Cardiac fibroblast (primary cell): ENCODE measurements at places on chromosomes 7 and 10.
A peak's percentile ranks its signal among the peaks of the same experiment; 100 is the strongest.

GRCh38 chr7:11450281-11450680, 381.7 kb downstream of the THSD7A start:
- peak; percentile 21 for DNase-seq

DNA sequence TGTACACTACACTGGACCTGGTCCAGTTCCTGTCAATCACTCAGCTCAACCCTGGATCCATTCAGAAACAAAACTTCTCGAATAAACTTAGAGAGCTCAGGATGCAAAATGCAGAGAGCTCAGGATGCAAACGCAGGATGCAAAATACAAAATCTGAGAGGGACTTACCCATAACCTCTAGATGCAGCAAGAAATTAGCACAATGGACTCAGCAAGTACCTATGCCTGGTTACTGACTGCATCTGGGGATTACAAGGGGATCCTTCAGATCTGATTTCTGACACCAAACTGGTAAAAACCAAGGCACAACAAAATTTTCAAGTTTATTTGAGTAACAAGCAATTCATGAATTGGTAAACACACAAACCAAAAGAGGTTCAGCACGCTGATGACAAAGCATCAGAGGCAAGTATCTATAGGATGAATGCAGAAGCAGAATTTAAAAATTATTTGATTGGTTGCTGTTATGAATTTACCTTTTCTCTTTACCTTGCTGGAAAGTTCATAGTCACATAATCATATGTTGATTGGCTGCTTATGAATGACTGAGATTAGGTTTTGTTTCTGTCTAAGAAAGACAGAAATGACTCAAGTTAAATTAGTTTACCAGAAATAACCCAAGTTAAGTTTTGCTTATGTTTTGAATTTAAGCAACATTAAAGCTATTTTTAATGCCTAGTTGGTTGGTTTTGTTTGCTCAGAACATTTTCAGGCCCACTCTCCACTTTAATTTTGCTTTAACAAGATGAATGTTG, 11.4 kb downstream of the GIMAP6 start:
- no peak for DNase-seq

GRCh38 chr10:114694752-114695151, 36.7 kb upstream of the ABLIM1 start:
- DNase-seq, result peak; percentile 37

- no peak for DNase-seq
Observed at GRCh38 chr10:4953405-4953804, 9.8 kb upstream of the AKR1C1 start.

DNA sequence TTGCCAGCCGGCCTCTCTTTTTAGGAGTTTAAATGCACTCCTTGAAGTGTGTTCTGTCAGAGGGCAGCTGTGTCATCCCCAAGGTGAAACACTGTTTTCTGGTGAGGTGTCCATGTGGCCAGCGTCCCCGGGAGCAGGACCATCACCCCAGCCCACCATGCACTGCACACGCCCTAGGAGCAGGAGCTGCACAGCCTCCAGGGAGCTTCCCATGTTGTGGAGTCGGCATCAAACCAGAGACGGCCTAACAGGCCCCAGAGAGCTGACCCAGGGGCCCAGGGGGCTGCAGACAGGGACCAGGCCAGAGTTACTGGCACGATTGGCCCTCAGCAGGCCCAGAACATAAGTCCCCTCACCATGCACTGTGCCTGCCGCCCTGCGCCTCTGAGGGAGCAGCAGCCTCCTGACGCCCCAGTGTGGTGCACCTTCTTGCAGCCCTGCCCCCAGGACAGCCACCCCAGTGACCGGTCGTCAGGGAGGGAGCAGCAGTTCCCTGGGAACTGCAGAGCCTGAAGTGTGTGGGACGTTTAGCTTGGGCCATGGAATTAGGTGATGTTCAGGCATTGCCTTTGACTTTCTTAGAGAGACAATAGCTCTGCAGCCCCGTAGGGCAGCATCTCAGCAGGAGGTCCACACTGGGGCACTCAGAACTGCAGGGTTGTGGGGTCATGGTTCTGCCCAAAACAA, 97.9 kb downstream of the NKX6-2 start:
- DNase-seq, result no peak

DNA sequence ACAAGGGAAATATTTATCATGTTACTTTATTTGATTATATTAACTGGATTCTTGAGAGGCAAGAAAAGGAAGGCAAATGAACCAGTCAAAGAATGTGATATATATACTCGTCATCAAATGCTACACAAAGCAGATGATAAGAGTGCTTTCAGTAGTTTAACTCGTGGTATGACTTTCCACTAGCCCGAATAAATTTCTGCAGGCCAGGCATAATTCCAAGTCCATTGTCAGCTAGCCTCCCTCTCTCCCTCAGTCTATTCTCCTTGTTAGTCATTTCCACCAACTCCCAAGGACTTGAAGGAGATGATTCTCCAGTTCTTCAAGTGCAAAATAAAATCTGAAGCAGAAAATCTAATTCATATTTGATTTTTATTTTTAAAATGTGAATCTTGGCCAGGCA, 190.5 kb downstream of the GLI3 start:
- peak; percentile 67 for DNase-seq

GRCh38 chr7:86814661-86815379, 171.1 kb downstream of the GRM3 start:
- no peak for DNase-seq

- DNase-seq, result peak; percentile 86
Observed at GRCh38 chr10:24958721-24959381, 6.4 kb upstream of the PRTFDC1 start.

GRCh38 chr7:129780257-129780973, 168.9 kb downstream of the NRF1 start:
- no peak for DNase-seq

DNA sequence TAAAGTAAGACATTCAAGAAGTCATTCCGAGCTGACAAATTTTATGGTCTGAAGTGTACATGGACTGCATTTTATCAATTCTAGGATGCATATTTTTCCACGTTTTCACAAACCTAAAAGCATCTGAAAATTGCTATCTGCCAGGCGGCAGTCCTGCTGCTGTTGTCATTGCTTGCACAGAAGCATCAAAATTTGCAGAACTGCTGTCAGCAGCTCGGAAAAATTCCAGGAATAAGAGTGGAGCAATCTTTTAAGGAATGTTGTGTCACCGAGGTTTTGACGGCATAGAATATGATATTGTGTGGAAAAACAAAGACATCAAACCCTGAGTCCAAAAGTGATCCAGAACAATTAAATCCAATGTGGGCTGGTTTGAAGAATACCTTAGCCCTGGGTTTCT, 61.4 kb downstream of the CHCHD3 start:
- DNase-seq, result no peak

- DNase-seq, result no peak
Observed at GRCh38 chr7:148442933-148443332, 147.6 kb upstream of the C7orf33 start.
